ENCODE measurements at places on chromosomes 16 and 17.

DNA sequence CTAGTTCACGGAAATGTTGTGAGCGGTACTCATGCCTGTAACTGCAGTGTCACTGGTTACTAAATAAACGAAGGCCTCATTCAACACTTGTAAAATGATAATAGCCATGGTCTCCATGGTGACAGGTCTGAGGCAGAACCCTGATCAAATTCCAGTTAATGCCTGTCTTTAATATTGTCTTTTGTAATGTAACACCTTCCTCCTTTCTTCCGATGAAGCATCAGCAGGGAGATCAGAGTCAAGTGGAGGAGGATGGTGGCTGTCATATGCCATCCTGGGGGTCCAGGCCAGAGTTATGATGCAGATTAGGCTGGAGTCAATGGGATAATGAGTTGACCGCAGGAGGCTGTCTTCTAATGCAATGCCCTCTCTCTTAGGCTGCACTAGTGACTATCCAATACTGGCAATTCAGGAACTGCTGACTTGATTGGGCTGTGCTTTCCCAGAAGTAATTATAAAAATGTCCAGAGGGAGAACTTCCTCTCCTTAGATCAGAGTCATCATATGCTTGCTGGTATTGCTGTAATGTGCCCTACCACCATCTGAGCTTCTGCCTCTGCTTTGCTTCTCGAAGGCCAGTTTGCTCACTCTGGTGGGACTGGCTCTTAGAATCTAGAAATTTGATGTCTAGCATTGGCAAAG, 419.1 kb downstream of the CA10 start:
- DNase-seq, result no peak

DNA sequence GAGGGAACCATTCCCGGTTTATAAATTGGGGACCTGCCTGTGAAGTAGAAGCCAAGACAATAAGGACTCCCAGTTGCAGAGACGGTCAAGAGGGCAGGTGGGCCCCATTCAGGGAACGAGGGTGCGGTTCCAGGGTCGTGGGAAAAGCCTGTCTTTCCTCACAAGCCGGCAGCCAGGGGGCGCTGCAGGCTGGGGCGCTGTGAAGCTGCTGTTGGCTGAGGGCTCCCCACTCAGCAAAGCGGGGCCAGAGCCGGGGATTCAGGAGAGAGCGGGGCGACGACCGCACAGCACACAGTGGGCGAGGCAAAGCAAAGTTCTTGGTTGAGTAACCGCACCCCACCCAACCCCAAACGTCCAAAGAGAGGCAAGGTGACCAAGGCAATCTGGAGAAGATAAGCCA, 24.9 kb downstream of the CDRT15 start:
- DNase-seq, result no peak

- no peak for DNase-seq
These were observed 16.3 kb downstream of the SNX11 start for GRCh38 chr17:48123776-48124388.

GRCh38 chr16:5490499-5490898, 392.9 kb upstream of the EEF2KMT start:
- DNase-seq, result peak; percentile 27

GRCh38 chr16:84161037-84161436, 15.9 kb downstream of the DNAAF1 start:
- no peak for DNase-seq

Measured in left renal cortex interstitium (tissue), 4 donors.